Stimulated activated CD4-positive, alpha-beta T cell treated with anti-CD3 and anti-CD28 coated beads, TNF-alpha, amount 100 ng/mL, for 24 hours (primary cell): ENCODE measurements at places on chromosomes 3 and 15.

- DNase-seq, result no peak
Measured at GRCh38 chr3:124867511-124867910, 19.7 kb downstream of the ITGB5 start.

DNA sequence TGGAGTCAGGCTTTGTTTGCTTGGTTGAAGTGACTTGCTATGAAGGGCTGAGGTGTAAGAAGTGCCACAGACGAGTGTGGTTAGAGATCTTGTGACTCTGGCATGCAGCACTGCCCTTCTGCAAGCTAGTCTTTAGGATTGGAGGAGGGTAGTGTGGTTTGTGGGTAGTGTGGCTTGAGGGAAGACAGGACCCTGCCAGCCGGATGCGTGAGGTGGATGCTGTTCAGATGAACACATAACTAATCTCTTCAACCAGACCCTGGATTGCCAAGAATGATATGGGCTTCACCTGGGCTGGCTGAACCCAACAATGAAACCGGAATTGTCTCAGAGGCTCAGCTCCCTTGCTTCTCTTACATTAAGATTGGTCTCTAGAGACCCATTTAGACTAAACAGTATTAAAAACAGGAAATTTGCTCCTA lies 32.7 kb downstream of the STARD9 start:
- no peak for DNase-seq

- no peak for DNase-seq
Measured at GRCh38 chr3:113242096-113242581, 30.8 kb downstream of the BOC start.

GRCh38 chr3:46143951-46144473 lies 64.1 kb downstream of the CCR1 start:
- DNase-seq, result no peak

GRCh38 chr3:72271923-72272322 lies 487.0 kb upstream of the PROK2 start:
- no peak for DNase-seq

GRCh38 chr3:52084216-52084945 lies 28.0 kb upstream of the DUSP7 start:
- no peak for DNase-seq

- DNase-seq, result no peak
Measured at GRCh38 chr3:151878465-151878864, 5.0 kb downstream of the SUCNR1 start.

DNA sequence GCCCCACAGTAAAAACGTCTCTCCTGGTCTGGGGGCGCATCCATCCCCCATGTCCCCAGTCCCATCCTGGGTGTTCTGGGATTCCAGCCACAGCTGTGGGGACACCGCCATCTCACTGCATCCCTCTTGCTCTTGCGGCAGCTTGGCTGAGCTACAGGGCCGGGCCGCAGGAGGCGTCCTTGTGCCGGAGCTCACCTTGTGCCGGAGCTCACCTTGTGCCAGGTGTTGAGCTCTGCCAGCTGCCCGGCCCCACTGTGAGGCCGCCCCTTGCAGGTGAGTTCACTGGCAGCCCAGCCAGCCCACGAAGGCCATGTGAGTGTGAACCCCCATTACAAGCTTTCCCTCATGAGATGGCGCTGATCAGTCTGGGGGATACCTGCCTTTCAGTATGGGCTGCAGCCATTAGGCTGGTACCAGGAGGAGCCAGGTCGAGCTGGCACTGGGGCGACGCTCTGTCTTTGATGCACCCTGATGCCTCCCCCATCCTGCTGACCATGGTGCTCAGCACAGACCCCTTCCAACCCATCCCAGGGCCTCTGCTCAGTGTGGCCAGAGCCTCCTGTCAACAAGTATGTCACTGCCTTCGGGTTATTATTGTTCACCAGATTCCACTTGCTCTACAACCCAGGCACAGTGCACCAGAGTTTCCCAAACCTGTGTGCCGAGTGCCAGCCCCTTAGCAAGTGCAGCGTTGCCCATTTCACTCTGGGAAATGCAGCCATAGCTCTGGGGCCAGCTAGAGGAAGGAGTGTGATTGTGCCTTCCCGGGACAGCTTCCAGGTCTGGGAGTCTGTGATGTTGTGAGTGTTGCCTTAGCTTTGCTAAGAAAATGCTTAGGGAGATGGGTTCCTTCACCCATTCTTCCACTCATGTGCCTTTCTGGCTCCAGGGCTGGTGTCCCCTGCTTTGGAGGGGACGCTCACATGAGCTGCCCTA lies 105.7 kb downstream of the APBA2 start:
- DNase-seq, result no peak

- no peak for DNase-seq
Measured at GRCh38 chr15:59543721-59544547, 67.6 kb upstream of the GCNT3 start.

DNA sequence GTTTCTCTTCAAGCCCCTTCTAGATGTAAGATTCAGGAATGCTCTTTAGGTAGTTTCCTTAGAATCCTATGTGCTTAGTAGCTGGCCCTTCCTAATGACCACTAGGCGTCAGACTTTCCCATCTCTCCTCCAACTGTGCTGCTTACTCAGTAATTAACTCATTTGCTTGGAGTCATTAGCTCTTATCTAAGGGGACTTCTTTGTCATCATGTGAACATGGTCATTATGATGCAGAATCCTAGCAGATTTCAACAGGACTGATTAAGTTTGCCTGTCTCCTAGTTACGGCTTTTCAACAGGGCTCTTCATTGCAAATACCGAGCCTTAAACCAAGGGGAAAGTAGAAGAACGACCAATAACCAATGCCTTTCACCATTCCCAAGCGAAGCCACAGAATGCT lies 46.4 kb downstream of the GJD2 start:
- no peak for DNase-seq

DNA sequence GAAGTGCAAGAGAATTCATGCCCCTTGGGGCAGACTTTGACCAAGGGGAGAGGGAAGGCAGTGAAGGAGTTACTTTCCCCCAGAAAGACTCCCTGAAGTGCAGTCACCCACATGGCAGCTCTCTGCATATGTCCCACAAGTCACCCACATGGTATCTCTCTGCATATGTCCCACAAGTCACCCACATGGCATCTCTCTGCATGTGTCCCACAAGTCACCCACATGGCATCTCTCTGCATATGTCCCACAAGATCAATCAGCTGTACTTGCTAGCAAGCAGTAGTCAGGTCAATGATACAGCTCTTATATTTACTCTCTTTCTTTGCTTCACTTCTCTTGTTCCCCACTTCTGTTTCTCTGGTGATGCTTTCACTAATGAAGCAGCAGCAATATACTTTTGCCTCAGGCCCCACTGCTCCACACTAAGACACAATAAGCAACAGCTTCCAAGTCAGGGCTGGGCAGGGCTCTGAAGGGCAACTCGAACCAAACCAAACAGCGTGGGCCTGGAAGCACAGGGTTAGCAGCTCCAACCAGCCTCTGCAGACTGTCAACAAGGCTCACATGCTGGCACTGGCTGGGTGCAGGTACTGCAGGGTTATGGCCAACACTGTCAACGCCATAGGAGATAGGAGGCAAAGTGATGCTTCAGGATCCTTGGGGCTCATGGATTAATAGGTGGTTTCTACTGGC lies 46.7 kb downstream of the THBS1 start:
- no peak for DNase-seq

- no peak for DNase-seq
Measured at GRCh38 chr3:125166599-125167136, 45.9 kb downstream of the SLC12A8 start.

DNA sequence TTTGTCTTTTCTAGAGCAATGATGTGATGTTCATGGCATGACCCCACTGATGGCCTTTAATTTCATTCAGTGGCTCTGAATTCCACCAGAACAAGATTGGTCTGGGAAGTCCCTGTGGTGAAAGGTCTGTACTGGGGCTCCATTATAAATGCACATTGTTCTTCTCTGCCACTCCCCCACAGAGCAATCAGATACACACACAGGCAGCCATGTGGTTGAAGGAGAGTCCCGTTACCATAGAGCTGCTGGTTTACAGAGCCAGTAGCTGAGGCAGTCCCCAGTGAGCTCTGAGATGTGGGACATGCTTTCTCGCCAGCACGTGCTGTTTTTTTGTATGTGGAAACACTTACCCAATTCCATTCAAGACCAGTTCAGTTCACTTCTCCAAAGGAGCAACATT lies 172.7 kb upstream of the TRIM42 start:
- DNase-seq, result no peak

DNA sequence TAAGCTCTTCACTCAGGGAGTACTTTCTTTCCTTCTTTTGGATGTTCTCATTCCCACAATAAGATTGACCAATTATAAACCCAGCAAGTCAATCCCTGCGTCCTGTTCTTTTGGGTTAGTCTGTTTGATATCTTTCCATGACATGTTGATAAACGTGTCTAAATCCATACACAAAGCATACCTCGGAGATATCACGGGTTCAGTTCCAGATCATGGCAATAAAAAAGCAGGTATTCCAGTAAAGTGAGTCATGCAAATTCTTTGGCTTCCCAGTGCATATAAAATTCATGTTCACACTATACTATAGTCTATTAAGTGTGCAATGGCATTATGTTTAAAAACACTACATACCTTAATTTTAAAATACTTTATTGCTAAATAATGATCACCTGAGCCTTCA lies 667.7 kb downstream of the MAGI1 start:
- no peak for DNase-seq

DNA sequence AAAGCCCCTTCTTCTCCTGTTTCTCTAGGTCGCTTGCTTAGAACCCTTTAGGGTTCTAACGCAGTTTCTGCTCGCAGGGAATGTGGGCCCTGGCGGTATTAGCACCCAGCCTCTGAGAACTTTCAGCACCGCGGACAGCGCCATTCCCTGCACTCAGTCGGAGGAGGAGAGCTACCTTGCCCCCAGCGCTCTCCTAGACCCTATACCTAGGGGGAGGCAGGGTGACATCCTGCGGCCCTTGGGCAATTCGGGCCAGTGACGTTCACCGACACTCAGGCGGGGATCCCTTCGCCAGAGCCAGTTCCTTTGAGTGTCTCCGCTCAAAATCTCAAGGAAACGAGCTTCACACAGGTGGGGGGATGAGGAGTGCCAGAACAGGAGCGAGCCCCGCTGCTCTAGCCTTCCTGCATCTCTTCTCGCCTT lies 1.3 kb downstream of the SLC7A14 start:
- DNase-seq, result no peak

- DNase-seq, result no peak
Measured at GRCh38 chr3:47250309-47251060, 32.1 kb downstream of the KIF9 start.

DNA sequence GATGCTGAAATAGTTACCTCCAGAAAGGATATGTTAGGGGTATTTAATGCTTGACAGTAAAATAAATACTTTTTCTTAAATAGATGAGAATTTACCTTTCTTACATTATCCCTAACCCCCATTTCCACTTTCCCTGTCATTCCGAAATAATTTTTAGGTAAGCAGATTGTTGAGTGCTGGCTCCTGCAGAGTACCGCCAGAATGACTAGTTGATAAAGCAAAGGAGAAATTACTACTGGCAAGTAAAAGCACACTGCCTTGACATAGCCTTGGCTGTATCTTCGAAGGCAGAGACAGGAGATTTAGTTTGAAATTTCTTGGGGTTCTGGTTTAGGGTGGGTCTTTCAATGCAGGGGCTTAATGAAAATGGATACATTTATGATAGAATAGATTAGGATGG lies 40.8 kb downstream of the LRRC49 start:
- DNase-seq, result no peak

GRCh38 chr3:47681016-47681415 lies 100.7 kb downstream of the SMARCC1 start:
- no peak for DNase-seq

GRCh38 chr15:95027981-95028380 lies 796.6 kb downstream of the MCTP2 start:
- no peak for DNase-seq

- DNase-seq, result no peak
Measured at GRCh38 chr15:28184166-28184565, 85.1 kb upstream of the OCA2 start.

DNA sequence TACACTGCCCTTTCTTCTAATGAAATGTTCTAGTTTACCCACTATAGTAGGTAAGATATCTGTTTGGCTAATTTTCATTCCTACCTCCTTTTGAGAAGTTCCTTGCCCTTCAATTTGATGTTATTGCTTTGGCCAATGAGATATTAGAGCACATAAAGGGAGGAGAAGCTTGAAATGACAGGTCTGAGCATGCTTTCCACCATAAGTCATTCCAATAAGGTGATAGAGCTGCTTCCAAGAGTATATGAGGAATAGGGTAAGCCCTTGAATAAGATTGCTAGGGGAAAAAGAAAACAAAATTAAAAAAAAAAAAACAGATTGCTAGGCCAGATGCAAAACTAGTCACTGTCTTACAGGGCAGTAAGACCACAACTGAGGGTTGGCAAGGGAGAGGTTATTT lies 78.9 kb upstream of the TRIM42 start:
- DNase-seq, result no peak

- no peak for DNase-seq
Measured at GRCh38 chr3:173529062-173529711, 131.6 kb downstream of the NLGN1 start.

GRCh38 chr15:68991723-68992122 lies 22.8 kb upstream of the NOX5 start:
- no peak for DNase-seq

- DNase-seq, result no peak
Measured at GRCh38 chr3:30542897-30543296, 63.5 kb upstream of the TGFBR2 start.

DNA sequence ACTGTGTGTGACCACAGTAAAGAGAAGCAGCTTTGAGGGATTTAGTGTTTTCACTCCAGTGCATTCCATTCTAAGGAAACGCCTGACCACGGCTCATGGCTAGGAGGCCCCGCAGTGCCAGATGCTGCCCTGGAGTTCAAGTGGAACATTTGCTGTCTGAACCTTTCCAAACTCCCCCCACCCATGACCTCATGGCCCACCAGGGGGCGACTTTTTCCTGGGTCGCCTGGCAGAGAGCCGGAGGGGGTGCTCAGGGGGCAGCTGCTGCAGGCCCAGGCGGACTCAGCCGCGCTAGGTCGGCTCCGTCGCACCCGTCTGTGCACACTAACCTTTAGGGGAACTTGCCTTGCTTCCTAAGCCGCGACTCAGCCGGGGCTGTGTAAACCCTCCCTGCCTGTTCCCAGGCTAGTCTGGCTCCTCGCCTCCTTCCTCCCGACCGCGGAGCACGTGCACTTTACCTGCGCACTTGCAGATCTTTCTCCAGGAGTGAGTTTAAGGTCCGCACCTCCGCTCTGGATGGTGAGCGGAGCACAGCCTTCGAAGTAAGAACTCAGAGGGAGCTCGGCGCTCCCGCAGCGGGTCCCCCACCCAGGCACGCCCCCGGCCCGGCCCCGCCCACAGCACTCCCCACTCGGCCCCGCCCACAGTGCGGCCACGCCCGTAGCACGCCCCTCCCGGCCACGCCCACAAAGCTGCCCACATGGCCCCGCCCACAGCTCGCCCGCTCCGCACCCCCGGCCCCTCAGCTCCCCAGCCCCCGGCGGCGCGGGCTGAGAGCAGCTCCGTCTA lies at the start of gene OCA2:
Gene OCA2, minus strand, starts transcription at position 550 of the 789 bp plus-strand sequence. CDS start 17,441 bp downstream, outside the sequence.
- DNase-seq, result no peak

- DNase-seq, result no peak
Measured at GRCh38 chr15:72962054-72962702, 90.1 kb upstream of the NEO1 start.

GRCh38 chr3:187944390-187945179 lies 199.3 kb upstream of the BCL6 start:
- no peak for DNase-seq
